Right lobe of liver (tissue), 6 donors: ENCODE measurements at places on chromosomes 12 and 14. TPM values are rescaled to one million over a fixed set of nuclear protein-coding genes. Genes with fewer than 3 reads are reported as not detected.

GRCh38 chr14:54350203-54350602 is 46.6 kb upstream of the CDKN3 start:
- H3K27ac ChIP-seq, result no peak overlapping the region
- H3K27me3 ChIP-seq, result no peaks in the 10 kb centered on the region
- H3K36me3 ChIP-seq, result no peaks in the 10 kb centered on the region
- DNase-seq, result no peak
- H3K4me3 ChIP-seq, result no peak overlapping the region
- no peaks in the 10 kb centered on the region for H3K4me1 ChIP-seq

TAS2R7 gene
- not detected for total RNA-seq

DNA sequence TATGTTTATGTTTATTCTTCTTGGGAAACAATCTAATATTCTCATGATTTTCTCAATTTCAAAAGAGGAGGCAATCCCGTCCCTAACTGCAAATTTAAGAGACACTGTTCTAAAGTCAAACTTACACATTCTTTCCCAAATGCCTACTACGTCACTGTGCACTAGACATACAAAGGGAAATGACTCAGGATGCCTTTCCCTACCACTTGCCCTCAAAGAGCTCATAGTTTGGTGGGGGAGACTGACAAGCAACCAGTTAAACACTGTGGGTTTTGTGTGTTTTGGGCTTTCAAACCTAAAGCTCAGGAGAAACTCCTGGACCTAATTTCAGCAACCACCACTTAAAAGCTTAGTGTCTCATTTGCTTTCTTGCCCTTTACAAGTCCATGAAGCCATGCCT is 58.4 kb downstream of the ATP2B1 start:
- DNase-seq, result no peak
- no peak overlapping the region for H3K27ac ChIP-seq
- H3K4me1 ChIP-seq, result no peaks in the 10 kb centered on the region
- no peaks in the 10 kb centered on the region for H3K27me3 ChIP-seq
- no peak overlapping the region for H3K4me3 ChIP-seq

GRCh38 chr14:71324767-71325272 is 417.6 kb downstream of the PCNX1 start:
- no peaks in the 10 kb centered on the region for H3K4me1 ChIP-seq
- no peaks in the 10 kb centered on the region for H3K36me3 ChIP-seq
- no peak overlapping the region for H3K27ac ChIP-seq
- H3K27me3 ChIP-seq, result no peaks in the 10 kb centered on the region
- DNase-seq, result no peak

DNA sequence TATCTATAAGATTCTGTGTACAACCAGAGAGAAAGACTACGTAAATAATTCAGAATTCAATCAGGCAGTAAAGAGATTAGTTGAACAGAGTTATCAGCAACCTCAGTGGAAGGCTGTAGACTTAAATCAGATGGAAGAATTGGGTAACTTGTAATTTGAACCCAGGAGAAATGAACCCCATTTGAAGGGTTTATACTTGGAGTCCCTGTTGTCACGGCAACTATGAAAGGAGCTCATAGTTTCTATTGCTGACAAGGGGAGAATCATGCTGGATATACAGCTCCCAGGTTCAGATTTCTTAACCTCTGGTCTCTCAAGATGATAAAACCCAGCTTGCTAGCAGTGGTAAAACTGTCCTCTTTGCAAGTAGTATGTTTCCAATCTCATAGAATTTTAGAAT is 54.4 kb upstream of the BMP4 start:
- no peak overlapping the region for H3K4me3 ChIP-seq
- H3K4me1 ChIP-seq, result no peaks in the 10 kb centered on the region
- H3K27ac ChIP-seq, result no peak overlapping the region
- no peak for DNase-seq
- H3K36me3 ChIP-seq, result no peaks in the 10 kb centered on the region
- H3K27me3 ChIP-seq, result no peaks in the 10 kb centered on the region

DNA sequence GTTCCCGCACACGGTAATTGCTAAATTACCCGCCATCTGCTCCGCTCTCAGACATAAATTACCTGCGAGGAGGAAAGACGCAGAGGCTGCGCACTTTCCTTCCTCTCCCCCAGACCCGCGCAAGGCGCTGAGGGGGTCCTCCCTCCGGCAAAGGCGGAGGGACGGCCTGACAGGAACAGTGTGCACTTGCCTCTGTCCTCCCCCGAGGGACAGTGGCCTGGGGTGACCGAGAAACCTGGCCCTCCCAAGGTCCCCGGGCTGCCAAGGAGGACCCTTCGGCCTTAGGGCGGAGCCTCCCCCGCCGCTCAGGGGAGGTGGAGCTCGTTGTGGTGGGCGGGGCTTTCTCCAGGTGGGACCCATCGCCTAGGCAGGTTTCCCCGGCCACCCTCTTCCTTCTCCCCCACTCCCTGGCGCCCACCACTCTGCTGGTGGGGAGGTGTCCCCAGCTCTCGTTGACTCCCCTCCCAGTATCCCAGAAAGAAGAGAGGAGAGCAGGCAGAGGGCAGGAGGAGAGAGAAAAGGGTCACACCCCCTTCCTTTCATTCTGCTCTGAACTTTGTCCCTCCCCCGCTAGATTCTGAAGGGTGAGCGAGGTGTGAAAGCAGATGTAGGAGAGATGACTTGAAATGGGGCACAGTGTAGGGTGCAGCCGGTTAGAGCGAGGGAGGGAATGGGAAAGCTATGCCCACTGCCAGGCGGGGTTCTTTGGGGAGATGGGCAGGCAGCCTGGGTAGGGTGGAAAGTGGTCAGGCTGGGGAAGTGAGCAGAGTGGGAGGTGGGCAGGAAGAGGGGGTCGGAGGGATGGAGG is 11.4 kb upstream of the CALCOCO1 start:
- H3K4me3 ChIP-seq, result no peak overlapping the region
- H3K27me3 ChIP-seq, result no peaks in the 10 kb centered on the region
- no peak overlapping the region for H3K27ac ChIP-seq
- no peak for DNase-seq
- H3K4me1 ChIP-seq, result peaks cover 7% of the 10 kb centered on the region

GRCh38 chr12:107399046-107399445 is 286.6 kb upstream of the PWP1 start:
- no peak for DNase-seq
- no peaks in the 10 kb centered on the region for H3K4me1 ChIP-seq
- no peaks in the 10 kb centered on the region for H3K36me3 ChIP-seq
- H3K27ac ChIP-seq, result no peak overlapping the region
- H3K27me3 ChIP-seq, result no peaks in the 10 kb centered on the region

DNA sequence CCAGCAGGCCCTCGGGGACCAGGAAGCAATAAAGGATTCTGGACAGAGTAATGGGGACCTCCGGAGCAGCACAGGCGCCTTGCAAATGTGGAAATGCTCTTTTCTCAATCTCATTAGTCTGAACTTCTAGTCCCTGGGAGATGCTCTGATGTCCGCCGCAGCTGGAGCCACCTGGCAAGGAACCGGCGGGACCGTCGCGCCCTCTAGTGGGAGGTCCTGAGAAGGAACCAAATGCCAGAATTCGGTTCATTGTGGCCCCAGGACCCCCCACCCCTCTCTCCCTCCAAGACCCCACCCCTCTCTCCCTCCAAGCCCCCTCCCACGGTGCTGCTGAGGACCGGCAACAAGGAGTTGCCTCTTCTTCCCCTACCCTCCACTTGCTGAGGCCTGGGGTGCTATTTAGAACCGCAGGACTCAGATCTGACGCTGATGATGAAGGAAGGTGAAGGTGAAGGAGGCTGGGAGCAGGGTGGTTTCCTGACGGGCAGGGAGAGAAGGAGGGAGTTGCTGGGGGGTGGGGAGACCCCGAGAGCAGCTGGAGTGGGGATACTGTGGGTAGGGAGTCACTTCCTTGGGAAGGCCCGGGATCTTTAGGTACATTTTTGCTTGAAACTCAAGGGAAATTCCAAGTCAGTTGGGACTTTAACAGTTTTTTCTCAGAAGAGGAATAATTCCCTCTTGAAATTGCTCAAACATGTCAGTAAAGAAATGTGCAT is 42.5 kb downstream of the SMIM41 start:
- peak overlapping the region; percentile 60 for H3K27ac ChIP-seq
- H3K36me3 ChIP-seq, result no peaks in the 10 kb centered on the region
- H3K4me1 ChIP-seq, result peaks cover 38% of the 10 kb centered on the region
- no peak overlapping the region for H3K4me3 ChIP-seq
- peak; percentile 75 for DNase-seq

DNA sequence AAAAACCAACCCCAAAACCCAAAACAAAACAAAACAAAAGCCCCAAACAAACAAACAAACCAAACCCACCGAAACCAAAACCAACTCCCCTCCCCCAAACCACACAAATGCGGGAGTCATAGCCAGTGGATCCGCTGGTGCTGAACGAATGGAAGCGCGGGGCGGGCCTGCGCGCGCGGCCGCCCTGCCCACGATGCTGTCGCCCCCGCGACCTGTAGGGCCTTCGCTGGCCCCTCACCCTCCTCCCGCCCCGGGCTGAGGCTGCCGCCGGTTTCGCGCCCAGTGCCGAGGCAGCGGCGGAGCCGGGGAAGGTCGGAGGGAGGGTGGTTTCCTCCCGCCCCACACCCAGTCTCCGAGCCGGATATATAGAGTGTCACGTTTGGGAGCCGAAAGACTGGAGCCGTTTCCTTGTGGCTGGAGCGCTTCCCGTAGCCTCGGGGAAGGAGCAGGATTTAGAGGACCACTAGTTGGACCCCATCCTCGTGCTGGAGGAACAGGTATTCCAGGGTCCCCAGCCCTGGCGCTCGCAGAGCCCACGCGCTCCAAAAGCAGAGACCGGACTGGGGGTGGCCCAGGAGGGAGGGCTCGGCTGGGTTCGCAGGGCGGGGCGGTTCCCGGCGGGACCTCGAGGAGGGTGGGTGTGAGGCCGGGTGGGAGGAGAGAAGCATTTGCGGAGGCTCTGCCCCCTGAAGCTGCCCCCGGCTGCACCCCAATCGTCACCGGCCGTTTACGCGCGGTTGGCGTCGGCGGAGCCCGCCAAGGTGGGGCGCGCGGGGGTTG is at the start of gene FAR2:
TSS of gene FAR2 (plus strand) at position 368 of the 780 bp plus-strand sequence. CDS start 121,172 bp downstream, outside the sequence.
- H3K4me1 ChIP-seq, result no peaks in the 10 kb centered on the region
- H3K27me3 ChIP-seq, result no peaks in the 10 kb centered on the region
- no peaks in the 10 kb centered on the region for H3K36me3 ChIP-seq
- peak within 1 kb of the TSS; percentile 69 for H3K27ac ChIP-seq
- peak; percentile 67 for DNase-seq

PTPN6 gene
- 18.8 TPM for total RNA-seq
